ENCODE measurements at places on chromosomes 5 and 9.

DNA sequence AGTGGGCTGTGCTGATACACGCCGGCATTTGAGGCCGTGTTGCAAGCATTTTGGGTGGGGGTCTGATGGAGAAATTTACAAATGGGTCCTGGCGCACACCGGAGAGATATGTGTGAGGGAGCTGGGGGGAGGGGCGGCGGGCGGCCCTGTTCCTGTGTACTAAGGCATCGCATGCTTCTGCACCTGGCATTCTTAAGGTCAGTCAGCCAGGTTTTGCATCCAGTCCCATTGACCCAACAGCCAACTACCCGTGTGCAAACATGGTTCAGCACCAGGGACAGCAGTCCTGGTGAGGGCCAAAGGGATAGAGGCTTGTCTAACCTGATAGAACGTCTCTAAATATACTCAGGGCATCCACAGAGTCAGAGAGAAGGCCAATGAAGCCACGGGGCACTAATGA is 839 bp downstream of the GABRG2 start:
- no peak for DNase-seq

DNA sequence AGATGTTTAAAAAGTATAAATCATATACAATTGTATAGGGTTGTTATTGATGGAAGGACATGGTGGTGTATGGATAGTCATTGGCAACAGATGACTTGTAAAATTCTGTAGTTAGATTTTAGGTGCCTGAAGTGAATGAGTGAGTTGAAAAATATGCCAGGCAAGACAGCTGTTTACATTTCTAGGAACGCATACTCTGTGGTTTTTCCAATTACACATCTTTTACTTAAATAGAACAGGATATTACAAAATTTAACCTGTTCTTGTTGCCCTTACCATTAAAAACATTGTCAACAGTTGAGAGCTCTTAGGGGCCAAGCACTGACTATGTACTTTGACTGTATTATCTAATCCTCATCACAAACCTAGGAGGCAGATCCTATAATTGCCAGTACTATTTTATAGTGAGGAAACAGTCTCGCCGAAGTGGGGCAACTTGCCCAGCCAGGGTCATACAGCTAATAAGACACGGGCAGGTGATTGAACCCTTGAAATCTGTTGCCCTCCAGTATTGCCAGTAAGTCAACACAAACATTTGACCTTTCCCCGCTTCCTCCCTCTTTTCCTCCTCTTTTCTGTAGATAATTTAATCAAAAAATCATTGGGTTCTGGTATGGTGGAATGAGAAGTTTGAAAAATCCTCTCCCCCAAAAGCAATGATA is 88.6 kb downstream of the MACROH2A1 start:
- DNase-seq: no peak

GRCh38 chr9:69314547-69314946 is 10.5 kb upstream of the ENTREP1 start:
- no peak for DNase-seq

DNA sequence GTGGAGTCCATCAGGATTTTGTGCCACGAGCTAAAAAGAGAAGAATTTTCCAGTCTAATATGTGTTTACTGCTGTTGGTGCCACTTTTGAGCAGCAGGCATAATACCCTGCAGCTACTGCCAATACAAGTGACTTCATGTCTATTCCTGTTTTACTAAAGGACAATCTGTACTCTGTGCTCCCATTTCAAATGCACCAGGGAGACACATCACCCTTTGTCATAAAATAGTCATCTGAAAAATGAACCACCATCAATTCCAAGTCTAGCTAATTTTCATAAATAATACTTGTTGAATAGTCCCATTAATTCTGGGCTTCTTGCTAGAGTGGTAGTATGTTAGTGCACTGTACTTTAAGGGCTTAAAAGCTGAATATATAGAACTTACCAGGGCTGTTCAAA is 8.9 kb upstream of the PKD2L2 start:
- no peak for DNase-seq

- no peak for DNase-seq
Measured at GRCh38 chr9:69186841-69187611, 12.9 kb downstream of the TJP2 start.

DNA sequence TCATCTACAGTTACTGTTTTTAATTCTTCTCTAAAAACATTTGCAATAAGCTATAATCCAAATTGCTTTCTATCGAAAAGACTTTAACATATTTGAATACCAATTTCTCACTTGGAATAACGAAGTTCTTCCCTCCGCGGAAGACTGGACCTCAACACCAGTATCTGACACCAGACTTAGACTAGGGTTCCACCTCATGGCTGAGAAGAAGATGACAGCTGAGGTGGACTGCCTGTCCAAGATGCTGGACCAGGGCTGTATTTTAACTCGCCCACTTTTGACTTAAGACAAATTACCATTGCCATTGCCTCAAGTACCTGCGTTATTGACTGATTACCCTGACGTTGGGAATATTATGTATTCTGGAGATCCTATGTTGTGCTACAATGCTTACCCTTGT is 34.1 kb downstream of the ZMAT2 start:
- no peak for DNase-seq

GRCh38 chr9:136584401-136584932 is 38.6 kb upstream of the NOTCH1 start:
- no peak for DNase-seq

GRCh38 chr5:88556406-88556805 is 287.8 kb upstream of the TMEM161B start:
- DNase-seq: no peak

DNA sequence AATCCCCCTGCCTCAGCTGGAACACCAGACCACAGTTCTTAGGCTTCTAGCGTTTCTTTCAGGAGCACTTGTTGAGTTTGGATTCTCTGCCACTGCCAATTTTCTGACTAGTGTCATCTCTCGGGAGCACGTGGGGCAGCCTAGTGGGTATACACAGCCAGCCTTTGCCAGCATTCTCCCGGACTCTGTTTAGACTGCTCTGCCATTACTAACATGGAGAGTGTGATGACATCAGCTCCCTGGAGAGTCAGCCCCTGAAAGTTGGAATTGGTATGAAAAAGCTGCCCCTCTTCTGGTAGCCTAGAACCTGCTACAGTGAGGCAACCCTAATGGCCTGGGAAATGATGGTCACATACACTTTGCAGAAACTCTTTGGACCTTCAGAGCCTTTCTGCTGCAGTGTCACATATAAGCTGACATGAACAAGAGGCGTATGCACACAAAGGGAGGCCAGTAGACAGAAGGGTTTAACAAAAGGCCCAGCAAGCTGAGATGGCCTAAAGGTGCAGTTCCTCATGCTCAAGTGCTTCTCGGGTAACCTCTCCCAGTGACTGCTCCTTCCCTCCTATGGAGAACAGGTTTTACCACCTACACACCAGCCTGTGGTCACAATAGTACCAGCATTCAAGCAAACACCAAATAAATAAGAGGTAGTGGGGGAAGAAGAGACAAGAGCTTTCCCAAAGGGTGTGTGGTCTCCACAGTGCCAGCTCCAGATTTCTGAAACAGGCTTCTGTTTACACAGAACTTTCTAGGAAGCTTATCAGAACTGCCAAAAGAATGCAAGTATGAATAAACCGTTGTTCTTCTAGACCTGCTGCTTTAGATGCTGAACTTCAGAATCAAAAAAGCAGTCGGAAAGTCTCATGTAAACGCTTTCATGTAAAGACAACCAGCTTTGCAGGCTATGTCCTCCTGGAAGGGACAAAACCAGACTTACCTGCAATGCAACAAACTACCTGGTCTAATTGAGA is 16.5 kb downstream of the SPACA9 start:
- no peak for DNase-seq

GRCh38 chr9:91182429-91183225 is 179.1 kb downstream of the AUH start:
- DNase-seq: no peak
